Amygdala (tissue), 56 donors: ENCODE measurements at places on chromosomes 12 and 14.

DNA sequence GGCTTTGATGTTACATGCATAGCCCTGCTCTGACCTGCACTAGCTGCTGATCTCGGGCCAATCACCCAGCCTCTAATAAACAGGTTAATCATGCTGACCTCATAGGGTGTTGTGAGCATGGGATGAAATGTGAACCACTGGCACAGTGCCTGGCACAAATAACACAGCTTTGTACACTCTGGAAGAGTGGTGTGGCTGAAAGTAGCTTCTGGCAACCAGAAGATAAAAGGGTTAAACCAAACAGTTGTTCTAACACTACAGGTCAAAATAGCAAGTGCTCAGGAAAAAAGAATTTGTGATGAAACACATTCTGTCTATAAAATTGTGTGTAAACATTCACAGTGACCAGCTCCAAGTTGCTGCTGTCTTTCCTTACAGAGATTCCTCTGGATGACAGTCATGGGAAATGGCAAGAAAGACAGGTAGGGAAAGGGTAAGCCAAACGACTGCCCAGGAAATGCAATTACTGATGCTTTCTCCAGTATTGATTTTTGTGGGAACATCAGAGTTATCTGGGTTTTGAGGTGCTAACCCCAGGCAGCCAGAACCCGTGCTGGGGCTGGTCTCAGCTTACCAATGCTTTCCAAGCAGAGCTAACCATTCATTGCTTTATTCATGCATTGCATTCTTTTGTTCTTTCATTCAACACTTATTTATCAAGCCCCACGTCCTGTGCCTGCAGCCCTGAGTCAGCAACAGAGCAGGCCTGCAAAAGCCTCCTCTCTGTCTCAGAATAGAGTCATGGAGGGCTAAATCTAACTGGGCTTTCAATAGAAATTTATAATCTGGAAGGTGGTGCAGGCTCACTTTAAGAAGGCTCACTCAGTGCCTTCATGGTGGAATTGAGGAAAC is 38.1 kb upstream of the CAPRIN2 start:
- DNase-seq, result no peak

DNA sequence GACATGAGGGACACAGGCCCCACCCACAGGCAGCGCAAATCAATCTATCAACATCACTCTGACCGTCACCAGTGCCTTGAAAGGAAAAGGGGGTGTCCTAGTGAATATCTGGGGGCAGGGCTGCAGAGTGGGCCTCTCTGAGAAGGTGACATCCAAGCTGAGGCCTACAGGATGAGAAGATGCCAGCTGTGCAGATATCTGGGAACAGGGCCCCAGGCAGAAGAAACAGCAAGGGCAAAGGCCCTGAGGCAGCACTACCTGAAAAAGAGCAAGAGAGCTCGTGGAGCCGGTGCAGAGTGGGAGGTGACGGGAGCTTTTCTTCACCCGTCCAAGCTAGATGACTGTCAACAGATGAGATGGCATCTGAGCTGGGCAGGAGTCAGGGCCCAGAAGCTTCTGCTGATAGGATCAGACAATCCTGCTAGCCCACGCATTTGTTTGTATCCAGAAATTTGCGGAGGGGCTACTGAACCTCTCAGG is 12.5 kb upstream of the TMEM119 start:
- DNase-seq, result no peak

DNA sequence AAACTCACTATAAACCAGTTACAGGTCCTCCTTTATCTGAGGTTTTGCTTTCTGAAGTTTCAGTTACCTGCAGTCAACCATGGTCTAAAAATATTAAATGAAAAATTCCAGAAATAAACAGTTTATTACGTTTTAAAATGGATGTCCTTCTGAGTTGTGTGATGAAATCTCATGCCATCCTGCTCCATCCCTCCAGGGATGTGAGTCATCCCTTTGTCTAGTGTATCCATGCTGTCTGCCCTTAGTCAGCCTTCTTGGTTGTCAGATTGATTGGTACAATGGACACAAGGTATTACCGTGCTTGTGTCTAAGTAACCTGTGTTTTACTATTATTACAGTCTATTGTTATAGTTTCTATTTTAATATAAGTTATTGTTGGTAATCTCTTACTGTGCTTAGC is 328.3 kb downstream of the APAF1 start:
- no peak for DNase-seq

- DNase-seq, result no peak
Measured at GRCh38 chr12:88630561-88630960, 50.3 kb upstream of the KITLG start.

GRCh38 chr12:56350662-56351061 is 9.2 kb downstream of the STAT2 start:
- no peak for DNase-seq

DNA sequence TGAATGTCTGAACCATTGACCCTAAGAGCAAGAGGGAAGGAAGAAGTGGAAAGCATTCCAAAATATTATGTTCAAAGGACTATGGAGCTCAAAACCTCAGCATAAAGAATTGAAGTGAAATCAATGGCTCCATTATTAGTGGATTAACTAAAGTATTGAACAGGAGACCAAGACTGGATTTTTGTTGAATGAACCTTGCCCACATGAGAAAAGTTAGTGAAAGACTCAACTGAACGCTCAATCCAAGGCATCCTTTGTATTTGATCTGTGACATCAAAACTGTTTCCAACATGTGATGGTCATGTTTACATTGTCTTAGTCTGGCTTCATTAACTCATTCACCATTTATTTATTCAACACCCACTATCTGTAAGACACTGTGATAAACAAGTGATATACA is 161.0 kb downstream of the CNTN1 start:
- no peak for DNase-seq

DNA sequence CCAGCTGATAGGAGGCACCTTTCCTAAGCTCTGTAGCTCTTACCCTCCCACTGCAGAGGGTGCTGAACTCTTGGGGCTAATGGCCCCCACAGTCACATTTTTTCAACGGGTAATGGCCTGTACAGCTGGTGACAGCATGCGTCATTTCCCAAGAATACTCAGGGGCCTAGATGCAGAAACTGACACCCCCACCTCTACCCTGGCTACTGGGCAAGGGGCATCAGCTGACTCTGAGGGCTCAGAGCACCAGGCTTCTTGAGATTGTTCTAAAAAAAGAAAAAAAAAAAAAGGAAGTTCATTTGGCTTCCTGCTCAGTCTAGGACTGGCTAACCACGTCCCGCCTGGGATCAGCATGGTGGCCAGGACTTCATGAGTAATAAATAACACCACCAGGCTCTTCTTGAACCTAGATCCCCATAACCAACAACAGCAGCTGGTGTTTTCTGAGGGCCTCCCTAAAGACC is 35.2 kb downstream of the ZFP36L1 start:
- DNase-seq, result no peak

- no peak for DNase-seq
Measured at GRCh38 chr12:31991815-31992214, 32.6 kb downstream of the RESF1 start.

DNA sequence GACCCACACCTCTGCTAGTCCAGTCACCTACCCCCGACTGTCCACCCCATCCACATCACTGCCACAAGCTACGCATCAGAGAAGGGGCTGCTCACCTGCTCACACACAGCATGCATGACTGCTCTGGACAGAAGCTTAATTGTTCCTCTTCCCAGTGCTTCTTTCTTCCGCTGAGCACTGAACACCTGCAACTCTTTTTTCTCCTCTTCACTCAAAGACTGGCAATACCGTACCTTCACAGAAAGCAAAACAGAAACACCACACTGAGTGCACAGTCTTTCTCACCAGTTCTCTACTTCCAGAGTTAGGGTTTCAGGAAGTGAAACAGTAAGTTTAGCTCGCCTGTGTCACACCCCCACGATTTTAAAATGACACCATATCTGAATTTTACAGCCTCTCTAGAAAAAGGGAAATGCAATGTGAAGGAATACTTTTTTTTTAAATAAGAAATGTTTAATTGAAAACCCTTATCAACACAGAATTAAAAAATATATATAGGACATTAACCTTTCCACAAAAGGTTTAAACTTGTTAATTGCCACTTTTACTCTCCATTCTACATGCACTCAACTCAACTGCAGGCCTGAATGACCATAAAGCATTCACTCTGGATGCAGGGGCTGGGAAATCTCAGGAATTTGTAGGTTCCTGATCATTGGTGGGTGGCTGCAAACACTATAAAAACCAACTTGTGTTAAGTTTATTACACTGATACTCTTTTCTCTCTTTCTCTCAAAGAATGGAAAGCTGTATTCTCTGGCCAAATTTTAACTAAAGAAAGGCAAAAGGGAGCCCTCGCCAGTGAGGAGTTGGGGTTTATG is 120.0 kb downstream of the PRICKLE1 start:
- DNase-seq, result no peak

DNA sequence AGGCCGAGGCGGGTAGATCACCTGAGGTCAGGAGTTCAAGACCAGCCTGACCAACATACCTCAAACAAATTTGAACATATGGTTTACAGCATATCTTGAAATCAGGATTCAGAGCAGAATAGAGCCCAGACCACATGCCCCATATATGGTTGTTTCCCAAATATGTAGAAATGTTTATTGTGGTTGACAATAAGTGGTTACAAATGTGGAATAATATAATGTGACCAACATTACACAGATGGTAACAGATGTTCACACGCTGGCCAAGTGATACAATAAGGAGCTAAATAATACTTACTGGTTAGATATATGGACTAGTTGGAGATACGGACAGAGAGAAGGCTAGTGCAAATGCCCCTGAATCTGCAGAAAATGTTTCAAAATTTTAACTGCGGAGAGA is 85.3 kb downstream of the MAPKAPK5 start:
- DNase-seq, result no peak

GRCh38 chr12:129727100-129727499 is 176.7 kb downstream of the TMEM132D start:
- no peak for DNase-seq

- DNase-seq, result no peak
Measured at GRCh38 chr14:65159281-65160062, 57.2 kb upstream of the MAX start.

GRCh38 chr14:85418721-85419120 is 111.2 kb upstream of the FLRT2 start:
- DNase-seq, result no peak

DNA sequence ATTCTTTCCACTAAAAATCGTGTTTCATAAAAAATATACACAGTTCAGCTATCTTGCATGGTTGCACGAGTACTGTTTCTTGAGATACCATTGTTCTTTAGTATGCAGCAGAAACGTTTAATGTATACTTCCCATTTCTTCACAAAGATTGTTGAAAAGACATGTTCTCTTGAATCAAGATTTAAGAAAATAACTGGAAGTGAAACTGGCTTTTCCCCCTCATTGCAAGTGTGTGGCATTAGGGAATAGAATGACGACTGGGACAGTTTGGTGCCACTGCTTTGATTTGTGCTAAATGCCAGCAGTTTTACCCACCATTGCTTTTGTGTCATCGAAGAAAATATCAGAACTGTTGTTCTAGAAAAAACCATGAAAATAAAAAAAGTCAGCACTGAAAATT is 20.3 kb upstream of the DHRS2 start:
- no peak for DNase-seq

GRCh38 chr14:79730196-79730595 is 481.1 kb downstream of the DIO2 start:
- DNase-seq, result no peak

DNA sequence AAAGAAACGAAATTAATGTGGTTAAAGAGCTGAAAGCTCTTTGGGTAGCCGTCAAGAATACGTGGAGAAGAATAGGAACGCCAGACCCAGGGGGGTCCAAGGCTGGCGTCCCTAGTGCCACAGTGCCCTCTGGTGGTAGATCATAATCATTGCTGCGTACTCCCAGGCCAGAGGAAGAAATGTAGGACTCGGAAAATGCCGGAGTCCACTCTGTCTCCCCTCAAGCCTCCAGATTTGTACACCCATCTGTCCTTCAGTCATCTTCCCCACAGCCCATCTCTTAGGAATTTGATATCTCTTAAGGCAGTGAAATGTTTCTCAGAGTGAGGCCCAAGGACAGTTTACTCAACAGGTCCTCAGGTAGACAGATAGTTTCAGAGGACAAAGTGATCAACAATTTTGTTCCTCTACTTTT is 25.4 kb upstream of the PLEKHG6 start:
- DNase-seq, result no peak

DNA sequence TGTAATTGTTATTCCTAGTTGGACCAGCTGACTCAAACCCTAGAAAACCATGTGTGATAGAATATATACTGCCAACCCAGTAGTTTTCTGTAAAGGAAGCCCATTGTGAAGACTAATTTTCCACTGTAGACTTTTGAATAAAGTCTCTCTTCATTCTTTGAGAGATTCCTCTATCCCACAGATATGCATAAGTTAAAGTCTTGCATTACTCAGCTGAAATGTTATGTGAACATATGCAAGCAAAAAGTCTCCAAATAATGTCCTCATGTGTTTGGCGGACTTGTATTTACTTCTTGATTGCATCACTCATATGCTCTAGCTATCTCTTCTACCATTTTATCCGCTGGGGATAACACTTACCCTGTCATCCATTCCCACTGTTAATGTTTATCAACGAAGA is 35.1 kb upstream of the OTOGL start:
- no peak for DNase-seq

GRCh38 chr12:114045349-114045748 is 79.2 kb upstream of the RBM19 start:
- no peak for DNase-seq

DNA sequence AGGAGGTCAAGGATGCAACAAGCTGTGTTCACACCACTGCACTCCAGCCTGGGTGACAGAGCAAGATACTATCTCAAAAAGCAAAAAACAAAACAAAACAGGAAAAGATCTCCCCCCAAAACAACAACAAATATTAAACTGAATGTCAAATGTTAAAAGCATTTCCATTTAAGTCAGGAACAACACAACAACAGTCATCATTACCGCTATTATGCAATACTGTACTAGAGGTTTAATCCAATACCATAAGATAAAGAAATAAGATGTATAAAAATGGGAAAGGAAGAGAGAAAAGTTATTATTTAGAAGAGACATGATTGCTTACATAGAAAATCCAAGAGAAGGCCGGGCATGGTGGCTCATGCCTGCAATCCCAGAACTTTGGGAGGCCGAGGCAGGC is 36.6 kb downstream of the FERMT2 start:
- DNase-seq, result no peak

DNA sequence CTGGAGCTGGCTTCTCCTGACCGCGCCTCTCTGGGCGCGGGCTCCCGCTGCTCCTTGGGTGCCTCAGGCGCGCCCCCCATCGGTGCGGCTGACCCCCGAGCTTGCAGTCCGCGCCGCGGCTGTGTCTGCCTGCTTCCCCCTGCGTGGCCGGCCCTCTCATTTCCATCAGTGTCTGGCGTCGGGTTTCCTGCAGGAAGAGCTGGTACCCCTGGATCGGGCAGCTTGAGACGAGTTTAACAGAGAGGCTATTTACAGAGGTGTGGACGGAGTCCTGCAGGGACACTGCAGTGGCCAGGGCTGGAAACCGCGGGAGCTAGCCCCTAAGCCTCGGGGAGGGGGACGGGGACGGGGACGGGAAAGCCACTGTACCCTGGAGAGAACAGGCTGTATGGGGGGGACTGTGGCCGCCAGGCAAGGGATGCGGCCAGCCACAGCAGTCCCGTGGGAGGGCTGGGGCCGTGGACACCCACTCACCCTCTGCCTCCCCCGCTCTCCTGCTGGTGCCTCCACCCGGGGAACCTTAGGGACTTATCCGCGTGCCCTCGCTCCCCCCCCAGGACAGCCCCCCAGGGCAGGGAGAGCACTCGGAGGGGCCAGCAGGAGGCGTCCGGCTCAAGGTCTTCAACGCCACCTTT is 3.7 kb upstream of the CACNA2D4 start:
- DNase-seq, result no peak

GRCh38 chr12:93288626-93289025 is 89.1 kb upstream of the NUDT4 start:
- DNase-seq, result no peak
